ENCODE measurements at places on chromosomes 1 and 21. TPM values are rescaled to one million over a fixed set of nuclear protein-coding genes. Genes with fewer than 3 reads are reported as not detected.

DNA sequence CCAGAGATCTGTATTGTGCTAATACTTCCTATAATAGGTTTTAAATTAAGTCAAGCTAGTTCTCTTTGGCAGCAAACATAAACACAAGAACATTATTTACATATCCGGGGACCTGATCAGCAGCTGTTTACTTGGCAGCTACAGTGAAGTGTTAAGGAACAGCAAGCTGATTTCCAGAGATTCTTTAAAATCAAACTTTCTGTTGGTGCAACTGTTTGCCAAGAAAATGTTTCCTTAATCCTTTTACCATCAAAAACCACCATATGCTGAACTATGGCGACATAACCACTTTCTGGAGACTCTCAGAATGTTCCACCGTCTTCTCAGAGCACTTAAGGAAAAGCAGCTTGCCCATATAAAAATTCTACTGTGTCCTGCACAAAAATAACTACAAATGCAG lies 107.0 kb upstream of the KRTAP19-8 start:
- DNase-seq, result no peak
- no peaks in the 10 kb centered on the region for H3K36me3 ChIP-seq
- no peak overlapping the region for H3K27ac ChIP-seq
- no peaks in the 10 kb centered on the region for H3K27me3 ChIP-seq
- no peaks in the 10 kb centered on the region for H3K4me1 ChIP-seq
- H3K4me3 ChIP-seq, result no peak overlapping the region

- no peaks in the 10 kb centered on the region for H3K4me1 ChIP-seq
- no peak overlapping the region for H3K27ac ChIP-seq
- H3K36me3 ChIP-seq, result no peaks in the 10 kb centered on the region
- no peaks in the 10 kb centered on the region for H3K27me3 ChIP-seq
Observed at GRCh38 chr1:227869279-227869842, 53.9 kb downstream of the PRSS38 start.

GRCh38 chr1:45356186-45356585 lies 15.9 kb upstream of the MUTYH start:
- H3K36me3 ChIP-seq, result no peaks in the 10 kb centered on the region
- no peaks in the 10 kb centered on the region for H3K27me3 ChIP-seq
- no peak overlapping the region for H3K4me3 ChIP-seq
- no peak for DNase-seq
- H3K27ac ChIP-seq, result no peak overlapping the region

- no peak overlapping the region for H3K27ac ChIP-seq
- H3K4me1 ChIP-seq, result no peaks in the 10 kb centered on the region
- peaks cover under 1% of the 10 kb centered on the region for H3K27me3 ChIP-seq
Observed at GRCh38 chr1:148315071-148315811, 163.2 kb upstream of the NBPF11 start.

DNA sequence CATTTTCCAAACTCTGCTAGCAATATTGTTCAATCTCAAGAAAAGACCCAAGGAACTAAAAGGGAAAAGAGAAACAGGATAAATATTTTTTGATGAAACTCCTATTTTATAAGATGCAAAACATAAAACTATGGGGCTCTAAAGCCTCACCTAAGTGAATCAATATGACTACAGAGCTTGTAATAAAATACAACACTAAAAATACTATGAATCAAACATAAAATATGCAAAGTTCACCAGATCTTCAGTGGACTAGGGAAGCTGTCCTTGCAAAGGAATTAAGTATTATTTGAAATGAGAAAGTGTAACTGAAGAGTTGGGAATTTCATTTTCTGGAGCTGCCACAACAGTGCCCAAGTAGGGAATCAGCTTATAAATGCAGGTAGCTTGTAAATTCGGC lies 124.5 kb downstream of the CRB1 start:
- H3K4me1 ChIP-seq, result no peaks in the 10 kb centered on the region
- H3K36me3 ChIP-seq, result no peaks in the 10 kb centered on the region
- H3K4me3 ChIP-seq, result no peak overlapping the region
- no peak overlapping the region for H3K27ac ChIP-seq
- H3K27me3 ChIP-seq, result no peaks in the 10 kb centered on the region

DNA sequence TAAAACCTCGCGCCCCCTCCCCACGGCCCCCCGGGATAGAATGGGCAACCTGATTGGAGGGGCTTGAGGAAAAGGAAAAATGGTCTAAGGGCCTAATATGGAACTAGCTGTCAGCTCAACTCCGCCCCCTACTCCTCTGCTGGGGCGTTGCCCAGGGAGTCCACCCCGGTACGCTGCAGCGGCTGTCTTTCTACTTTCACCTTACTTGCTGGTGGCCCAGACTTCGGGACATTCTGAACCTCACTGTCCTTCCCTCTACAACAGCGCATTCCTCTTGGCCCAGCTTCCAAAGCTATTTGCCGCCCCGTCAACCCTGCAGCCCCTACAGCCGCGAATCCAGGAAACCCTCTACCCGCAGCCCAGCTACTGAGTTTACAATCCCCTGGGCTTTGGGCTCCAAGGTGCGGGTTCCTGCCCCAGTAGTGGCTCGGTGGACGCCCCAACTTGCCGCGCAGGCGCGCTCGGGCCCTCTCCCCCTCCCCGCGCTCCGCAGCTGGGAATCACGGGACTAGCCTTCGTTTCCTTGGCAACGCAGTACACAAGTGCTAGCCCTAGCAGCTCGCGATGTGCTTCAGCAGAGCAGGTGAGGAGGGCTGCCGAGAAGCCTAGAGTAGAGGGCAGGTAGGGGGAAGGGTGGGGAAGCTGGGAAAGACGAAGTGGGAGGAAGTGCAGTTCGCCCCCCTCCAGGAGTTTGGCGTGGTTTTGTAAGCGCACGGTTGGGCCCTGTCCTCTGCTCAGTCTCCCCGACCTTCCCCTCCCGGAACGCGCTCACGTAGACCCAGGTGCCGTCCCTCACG lies 55.6 kb downstream of the CHIA start:
- peak; percentile 85 for DNase-seq
- peak overlapping the region; percentile 50 for H3K4me3 ChIP-seq
- H3K27ac ChIP-seq, result peak overlapping the region; percentile 64
- H3K36me3 ChIP-seq, result no peaks in the 10 kb centered on the region

Gene ATAD3B
- 18.4 TPM for total RNA-seq
